ENCODE measurements at places on chromosomes 7 and 10.

DNA sequence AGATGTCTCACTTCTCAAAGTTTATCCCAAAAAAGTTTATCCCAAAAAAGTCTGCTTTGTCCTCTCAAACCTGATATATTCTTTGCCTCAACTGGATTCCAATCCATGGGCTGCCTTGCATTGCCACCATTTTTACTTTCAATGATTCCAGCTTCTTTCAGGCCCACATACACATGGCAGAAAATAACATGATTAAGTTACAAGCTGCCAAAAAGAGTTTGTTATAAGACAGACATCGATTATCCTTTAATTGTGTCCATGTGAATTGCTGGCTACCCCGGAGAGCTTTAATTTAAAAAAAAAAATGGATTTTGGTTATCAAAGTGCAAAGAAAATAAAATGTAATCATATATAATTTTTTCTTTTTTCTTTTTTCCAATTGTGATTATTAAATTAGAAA is 819.6 kb upstream of the SORCS1 start:
- no peak for DNase-seq

- DNase-seq: no peak
Observed at GRCh38 chr7:123647106-123647730, 8.4 kb upstream of the LMOD2 start.

DNA sequence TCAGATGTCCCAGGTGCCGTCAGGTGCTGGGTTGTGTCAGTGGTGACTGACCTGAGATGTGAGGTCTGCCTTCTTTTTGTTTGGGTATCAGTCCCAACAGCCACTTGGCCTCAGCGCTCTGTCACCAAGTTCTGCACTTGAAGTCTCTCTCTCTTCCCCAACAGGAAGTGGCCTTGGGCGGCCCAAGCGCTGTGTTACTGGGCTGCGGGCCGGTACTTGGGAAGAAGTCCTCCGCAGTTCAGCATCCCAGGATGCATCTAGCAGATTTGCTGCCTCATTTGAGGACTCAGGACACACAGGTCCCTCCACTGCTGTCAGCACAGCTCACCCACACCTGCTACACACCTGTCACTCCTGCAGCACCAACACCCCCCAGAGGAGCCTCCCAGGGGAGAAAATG is 40.1 kb downstream of the LYZL2 start:
- DNase-seq: no peak

GRCh38 chr10:17232276-17232960 is 4.4 kb downstream of the VIM start:
- DNase-seq: no peak

DNA sequence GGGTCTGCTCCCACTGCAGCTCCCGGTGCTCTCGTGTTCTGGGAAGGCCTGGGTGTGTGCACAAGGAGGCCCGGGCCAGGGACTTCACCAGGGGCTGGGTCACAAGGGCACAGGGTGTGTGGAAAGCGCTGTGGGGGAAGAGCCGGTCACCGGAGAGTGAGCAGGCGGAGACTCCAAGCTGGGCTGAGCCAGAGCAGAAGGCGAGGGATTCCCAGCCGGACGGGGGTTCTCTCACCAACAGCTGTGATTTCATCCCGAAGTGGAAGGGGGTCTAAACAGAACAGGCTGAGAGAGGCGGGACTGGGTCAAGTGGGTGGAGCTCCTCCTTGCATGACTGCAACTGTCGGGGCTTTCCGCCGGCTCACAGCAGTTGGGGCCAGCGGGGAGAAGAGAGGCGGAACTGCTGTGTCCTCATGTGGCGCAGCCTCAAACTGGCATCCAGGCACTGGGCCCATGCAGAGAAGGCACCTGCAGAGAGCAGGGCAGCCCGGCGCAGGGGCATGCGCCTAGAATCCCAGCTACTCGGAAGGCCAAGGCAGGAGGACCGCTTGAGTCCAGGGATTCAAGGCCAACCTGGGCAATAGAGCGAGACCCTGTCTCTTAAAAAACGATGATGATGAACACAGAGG is 7.6 kb upstream of the ORAI2 start:
- DNase-seq: peak; percentile 11

- no peak for DNase-seq
Observed at GRCh38 chr7:139294241-139294640, 46.9 kb upstream of the FMC1 start.

- no peak for DNase-seq
Observed at GRCh38 chr7:16465469-16466361, at the start of gene SOSTDC1. SOSTDC1 (minus strand) TSS chr7:16465738; CDS start chr7:16465668, 70 bp downstream.

- no peak for DNase-seq
Observed at GRCh38 chr7:13801669-13802068, 187.8 kb downstream of the ETV1 start.

GRCh38 chr10:21304198-21304597 is 221.3 kb downstream of the SKIDA1 start:
- DNase-seq: no peak

DNA sequence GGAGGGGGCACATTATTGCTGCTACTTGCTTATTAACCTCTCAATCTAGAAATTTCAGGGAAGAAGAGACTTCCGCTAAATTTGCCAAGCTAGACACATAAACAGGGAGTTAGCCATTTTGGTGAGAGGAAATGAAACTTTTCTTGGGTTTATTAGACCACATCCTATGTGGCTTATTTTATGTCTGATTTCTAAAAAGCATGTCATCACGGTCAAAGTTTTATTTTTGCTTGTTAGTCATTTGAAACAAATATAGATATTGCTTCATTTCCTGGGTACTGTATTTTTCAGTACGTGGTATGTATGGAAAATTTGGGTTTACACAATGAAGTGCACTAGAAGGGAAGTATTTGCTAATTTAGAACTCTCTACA is 144.1 kb downstream of the TCF7L2 start:
- DNase-seq: no peak

DNA sequence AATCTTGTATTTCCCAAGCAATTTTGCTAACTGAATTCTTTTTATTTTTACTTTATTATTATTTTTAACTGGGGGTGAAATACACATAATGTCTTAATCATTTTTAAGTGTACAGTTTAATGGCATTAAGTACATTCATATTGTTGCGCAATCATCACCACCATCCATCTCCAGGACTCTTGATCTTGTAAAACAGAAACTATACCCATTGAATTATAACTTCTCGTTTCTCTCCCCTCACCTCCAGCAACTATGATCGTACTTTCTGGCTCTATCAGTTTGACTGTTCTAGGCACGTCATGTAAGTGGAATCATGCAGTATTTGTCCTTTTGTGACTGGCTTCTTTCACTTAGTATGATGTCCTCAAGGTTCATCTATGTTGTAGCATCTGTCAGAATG is 108.8 kb downstream of the ARL5B start:
- no peak for DNase-seq

DNA sequence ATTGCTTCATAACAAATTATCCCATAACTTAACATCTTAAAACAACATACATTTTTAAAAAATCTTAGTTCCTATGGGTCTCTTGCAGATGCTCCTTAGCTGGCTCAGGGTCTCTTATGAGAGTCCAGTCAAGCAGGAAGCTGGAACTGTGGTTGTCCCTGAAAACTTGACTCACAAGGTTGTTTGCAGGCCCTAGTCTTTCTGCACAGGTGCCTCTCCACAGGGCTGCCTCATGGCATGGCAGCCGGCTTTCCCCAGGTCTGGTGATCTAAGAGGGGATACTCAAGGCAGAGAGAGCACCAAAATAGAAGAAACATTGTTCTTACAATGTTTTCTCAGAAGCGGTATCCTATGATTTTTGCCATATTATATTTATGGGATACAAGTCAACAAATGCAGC is 127.1 kb downstream of the CDK14 start:
- DNase-seq: no peak

DNA sequence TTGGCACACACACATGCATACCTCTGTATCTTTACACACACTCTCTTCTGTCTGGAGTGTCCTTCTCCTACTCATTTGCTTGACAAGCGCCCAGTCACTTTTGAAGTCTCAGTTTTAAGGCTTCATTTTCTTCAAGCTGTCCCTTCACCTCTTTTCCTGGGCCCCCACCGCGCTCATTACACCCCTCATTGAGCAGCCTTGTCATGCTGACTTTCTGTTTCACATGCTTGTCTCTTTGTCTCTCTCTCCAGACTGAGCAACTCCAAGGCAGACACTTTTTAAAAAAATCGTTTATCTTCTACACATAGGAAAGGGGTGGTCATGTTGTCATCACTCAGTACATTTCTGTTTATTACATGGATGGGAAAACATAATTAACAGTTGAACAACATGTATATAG is 225.2 kb upstream of the FZD1 start:
- DNase-seq: no peak

- no peak for DNase-seq
Observed at GRCh38 chr7:585229-585711, 65.6 kb upstream of the PDGFA start.

- DNase-seq: no peak
Observed at GRCh38 chr7:132347858-132348257, 228.4 kb downstream of the PLXNA4 start.

- DNase-seq: no peak
Observed at GRCh38 chr10:16832351-16833080, 15.3 kb upstream of the RSU1 start.

DNA sequence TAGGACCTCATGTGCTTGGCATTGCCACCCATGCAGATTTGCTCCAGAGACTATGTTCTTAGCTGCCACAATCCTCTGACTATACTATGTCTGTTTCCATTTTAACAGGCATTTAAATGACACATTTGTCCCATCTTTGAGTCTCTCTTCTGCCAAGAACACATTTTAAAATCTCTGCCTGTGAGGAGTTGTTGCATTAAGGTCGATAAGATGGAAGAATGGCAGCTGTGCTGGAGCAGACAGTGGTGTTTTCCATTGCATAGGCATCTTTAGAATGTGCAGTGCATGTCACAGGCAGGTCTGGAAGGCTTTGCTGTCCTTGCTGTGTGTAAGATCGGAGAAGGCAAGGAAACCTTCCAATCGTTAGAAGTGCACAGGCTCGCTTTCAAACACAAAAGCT is 70.9 kb upstream of the CELF2 start:
- DNase-seq: no peak

DNA sequence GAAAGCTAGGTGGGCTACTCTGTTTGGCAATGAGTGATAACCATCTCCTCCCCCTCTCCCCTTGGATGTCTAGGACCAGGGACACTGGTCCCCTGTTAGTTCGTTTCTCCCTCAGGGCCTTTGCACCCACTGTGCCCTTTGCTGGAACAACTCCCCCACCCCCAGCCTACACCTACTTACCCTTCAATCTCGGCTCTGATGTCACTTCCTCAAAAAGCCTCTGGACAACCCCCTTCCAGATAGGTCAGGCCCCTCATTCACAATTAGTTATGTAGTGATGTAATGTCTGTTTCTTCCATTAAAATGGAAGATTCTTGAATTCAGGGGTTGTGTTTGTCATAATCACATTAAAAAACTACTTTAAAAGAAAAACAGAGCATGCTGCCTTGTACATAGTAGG is 152.9 kb downstream of the SNX10 start:
- DNase-seq: no peak

GRCh38 chr7:2698581-2699288 is 10.7 kb downstream of the AMZ1 start:
- DNase-seq: no peak
